Stimulated activated CD8-positive, alpha-beta memory T cell treated with anti-CD3 and anti-CD28 coated beads, Interleukin-4, amount 100 ng/mL, for 1 hour (primary cell): ENCODE measurements at places on chromosomes 1 and 21.

DNA sequence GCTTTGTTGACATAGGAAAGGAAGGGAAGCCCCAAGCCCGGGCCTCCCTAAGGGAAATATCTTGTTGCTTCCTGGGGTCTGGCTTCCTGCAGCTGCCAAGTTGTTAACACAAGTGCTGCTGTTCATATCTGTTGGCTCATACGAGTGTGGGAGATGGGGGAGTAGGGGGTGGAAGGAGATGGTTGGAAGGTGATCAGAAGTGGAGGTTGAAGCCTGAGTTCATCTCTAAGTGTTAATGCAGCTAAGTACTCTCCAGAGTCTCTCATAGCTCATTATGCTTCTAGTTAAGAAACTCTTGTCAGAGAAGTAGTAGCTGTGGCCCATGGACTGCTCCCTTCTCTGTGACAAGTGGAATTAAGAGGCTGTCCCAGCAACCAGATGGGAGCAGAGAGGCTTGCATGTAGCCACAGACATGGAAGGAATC lies 319.2 kb upstream of the SPAG17 start:
- DNase-seq = no peak

DNA sequence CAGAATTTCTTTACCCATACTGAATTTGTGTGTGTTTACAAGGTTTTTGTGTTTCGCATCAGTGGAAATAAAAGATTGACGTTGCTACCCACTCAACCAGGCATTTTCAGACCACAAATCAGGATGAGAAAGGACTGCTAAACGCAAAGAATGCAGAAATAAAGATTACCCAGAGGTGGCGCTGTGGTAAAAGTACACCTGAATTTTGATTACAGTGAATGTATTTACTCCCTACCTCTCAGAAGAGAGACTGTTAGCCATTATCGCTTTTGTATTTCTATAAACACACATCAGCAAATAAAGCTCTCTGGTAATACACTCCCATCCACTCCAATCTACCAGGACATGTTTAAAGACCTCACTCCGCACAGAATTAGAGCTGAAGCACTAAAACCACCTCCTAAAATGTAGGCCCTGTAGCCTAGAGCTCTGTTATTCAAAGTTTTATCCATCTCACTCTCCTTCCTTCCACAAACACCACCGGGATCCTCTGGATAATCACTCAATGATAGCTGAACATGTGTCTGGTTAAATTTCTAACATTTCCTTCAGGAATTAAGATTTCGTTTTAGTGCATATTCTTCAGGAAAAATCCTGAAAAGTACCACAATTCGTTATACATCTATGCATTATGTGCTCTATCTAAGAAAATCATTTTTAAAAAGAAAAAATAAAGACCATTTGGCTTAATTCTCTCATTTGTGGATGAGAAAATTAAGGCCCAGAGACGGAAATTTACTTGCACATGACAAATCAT lies 2.5 kb upstream of the LMO4 start:
- DNase-seq = no peak

GRCh38 chr1:117572546-117572945 lies 33.3 kb upstream of the TENT5C start:
- DNase-seq = no peak

DNA sequence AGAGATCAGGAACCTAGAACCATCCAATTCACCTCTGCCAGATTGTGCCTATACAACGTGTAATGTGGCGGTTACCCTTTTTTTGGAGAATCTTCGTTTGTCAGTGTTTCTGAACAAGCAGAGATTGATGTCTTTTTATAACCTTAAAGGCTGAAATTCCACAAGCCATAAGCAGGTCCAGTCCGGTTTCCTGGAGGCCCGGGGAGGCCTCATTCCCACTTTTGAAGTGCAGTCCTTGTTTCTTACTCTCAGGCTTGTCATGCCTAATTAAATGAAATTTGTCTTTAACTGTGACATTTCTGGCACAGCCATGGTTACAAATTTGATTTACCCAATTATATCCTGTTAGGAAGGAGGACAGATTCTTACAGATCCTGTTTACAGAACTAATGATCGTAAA lies 27.8 kb downstream of the ZNF362 start:
- no peak for DNase-seq

- DNase-seq = no peak
Measured at GRCh38 chr1:185094761-185095160, 49.4 kb downstream of the RNF2 start.

DNA sequence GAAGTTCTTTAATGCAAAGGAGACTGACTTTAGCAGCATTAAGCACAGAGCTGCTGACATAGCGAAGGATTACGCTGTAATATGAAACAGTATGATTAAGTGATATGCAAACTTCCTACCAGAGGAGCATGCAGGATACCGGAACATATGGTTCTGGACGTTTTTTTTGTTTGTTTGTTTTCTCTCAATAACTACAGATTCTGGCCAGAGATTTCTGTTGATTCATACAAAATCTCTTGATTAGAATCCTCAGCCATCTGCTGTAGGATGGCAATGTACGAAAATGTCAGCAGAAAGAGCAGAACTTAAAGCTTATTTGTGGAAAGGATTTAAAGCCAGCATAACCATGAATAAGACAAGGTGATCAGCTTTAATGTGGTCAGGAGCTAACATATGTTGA lies 970.7 kb downstream of the KCNT2 start:
- no peak for DNase-seq
